Skeletal muscle cell (primary cell): ENCODE measurements at places on chromosomes 2 and 18.

- no peak for DNase-seq
Observed at GRCh38 chr2:38529208-38529607, 73.5 kb downstream of the HNRNPLL start.

- DNase-seq: no peak
Observed at GRCh38 chr2:185466915-185467314, 271.7 kb upstream of the FSIP2 start.

DNA sequence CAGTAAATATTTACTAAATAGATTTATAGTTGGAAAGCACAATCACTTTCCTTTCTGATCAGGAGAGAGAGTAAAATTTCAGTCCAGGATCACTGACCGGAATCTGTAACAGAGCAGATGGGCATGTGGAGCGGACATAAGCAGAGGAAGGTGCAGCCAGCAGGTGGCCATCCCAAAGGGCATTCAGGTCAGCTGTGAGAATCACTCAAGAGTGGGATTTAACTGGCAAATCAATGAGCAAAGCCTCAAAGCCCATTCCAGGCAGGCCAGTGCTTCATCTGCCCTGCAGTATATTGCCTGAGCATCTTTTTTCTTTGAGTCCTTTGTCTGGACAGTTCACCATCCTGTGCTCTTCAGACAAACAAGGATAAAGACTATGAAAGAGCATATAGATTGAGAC is 166.4 kb upstream of the SLC14A2 start:
- DNase-seq: no peak

GRCh38 chr2:128357506-128358370 is 39.1 kb upstream of the HS6ST1 start:
- no peak for DNase-seq

GRCh38 chr2:208279236-208279635 is 13.2 kb downstream of the PIKFYVE start:
- no peak for DNase-seq

GRCh38 chr2:224393157-224393872 is 8.6 kb downstream of the FAM124B start:
- DNase-seq: no peak

GRCh38 chr2:69989441-69990105 is 28.1 kb upstream of the ASPRV1 start:
- no peak for DNase-seq

GRCh38 chr2:5594249-5594695 is 97.9 kb upstream of the SOX11 start:
- DNase-seq: no peak

- no peak for DNase-seq
Observed at GRCh38 chr2:105427485-105427884, 28.6 kb upstream of the FHL2 start.

GRCh38 chr2:171201271-171201670 is 40.6 kb upstream of the TLK1 start:
- no peak for DNase-seq

DNA sequence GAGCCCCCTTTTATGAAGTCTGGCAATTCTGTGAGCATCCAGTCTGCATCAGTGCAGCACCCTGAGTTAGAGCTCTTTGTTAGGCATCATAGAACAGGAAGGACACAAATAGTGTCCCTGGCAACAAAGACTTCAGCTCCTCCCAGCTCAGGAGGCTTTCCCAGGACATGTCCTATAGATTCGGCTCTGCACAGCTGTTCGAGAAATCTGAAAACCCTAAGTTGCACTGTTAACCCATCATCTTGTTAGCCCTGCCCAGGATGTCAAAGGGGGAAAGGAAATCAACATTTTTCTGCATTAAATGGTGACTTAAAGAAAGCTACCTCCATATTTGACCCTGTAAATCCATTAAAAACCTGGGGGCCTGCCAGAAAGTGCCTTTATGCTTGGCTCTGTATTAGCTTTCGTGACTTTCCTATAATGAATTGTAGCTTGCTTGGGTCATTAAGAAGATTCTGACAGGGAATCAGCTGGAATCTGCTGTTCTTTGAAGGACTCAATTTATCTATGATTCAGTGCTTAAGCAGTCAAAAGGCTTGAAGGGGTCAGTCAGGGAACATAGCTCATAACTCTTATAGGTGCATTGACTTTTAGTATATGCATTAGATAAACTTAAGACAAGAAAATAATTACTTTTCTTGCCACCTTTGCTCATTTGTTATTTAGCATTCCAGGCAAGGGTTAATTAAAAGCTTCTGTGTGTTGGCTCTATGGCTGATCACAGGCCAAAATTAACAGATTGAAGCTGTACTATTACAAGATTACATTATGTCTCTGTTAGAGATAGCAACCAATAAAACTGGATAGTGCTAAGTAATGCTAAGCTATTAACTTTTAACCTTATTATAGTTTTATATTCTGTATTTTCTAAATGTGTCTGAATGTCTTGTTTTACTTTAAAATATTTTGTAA is 20.6 kb downstream of the ERMN start:
- DNase-seq: peak; percentile 32

DNA sequence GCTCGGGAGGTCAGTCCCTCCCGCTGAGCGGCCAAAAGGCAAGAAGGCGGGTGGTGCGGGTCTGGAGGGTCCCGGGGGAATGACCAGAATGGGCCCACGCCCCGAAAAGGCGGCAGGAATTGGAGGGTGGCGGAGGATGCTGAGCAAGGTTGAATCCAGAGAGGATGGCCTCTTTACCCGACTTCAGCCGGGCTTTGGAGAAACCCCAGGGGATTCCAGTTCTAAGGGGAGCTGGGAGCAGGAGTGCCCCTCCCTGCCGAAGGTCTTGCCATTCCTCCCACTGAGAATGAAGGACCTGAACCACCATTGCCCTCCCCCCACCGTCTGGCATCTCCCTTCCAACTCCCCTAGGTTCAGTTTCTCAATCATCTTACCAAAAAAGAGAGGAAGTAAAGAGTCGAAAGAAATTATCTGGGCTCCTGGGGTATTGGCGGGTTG is 38.9 kb upstream of the ATP6V1B1 start:
- no peak for DNase-seq

DNA sequence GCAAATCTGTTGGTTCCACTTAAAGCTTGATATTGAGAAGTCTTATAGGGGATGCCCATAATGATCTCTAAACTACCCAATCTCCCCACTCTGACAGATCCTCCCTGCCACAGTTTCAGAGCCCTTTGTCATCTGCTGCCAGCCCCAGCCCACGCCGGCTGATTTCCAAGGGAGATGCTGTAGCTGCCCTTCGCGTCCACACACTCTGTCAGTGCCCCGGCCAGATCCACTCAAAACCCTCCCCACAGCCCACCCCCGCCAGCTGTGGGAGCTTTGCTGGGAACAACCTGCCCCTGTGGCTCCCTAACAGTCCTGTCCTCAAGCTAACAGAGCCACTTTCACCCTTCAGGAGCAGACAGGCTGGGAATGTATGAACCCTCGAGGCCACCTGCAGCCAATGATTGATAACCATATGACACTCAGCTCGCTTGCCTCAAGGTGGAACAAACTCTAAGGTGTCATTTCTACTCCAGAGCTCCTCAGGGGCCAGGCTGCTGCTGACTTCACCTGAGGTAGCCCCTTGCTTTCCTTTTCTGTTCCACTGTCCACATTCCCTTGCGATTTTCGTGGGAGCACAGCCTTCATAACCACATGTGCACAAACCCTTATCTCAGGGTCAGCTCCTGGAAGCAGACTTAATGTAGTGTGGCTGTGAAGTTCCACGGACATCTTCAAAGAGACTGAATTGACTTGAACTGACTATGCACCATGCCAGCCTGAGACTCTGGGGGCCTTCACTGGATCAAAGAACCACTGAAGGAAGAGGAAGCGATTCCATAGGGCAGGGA is 92.6 kb upstream of the LGALSL start:
- no peak for DNase-seq

DNA sequence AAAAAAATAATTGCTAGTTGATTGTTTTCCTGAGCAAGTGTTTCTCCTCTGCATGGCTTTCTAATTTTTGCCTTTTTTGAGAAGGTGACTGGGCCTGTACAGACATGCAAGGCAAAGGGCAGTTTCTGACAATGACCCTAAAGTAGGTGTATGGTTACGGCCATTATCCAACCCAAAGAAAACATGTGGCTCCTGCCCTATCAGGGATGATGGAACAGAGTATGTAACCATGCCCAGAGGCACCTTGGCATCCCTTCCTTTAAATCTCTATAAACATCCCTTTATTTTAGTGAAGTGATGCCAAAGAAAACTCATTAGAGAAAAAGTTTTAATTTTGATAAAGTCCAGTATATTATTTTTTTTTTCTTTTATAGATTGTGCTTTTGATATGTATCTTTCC is 217.5 kb downstream of the LPIN1 start:
- DNase-seq: no peak

DNA sequence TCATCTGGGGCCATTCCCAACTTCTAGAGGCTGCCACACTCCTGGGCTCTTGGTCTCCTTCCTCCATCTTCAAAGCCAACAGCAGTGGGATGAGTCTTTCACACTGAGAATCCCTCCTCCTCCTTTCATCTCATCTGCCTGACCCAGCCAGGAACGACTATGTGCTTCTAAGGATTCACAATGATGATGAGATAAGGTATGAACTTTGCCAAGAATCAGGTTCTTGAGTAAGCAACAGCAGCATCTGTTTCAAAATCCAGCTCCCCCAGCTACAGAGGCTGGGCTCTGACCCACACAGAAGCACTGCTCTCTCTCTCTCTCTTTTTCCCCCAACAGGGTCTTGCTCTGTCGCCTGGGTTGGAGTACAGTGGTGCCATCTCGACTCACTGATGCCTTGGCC is 46.4 kb downstream of the TIMM21 start:
- peak; percentile 1 for DNase-seq

DNA sequence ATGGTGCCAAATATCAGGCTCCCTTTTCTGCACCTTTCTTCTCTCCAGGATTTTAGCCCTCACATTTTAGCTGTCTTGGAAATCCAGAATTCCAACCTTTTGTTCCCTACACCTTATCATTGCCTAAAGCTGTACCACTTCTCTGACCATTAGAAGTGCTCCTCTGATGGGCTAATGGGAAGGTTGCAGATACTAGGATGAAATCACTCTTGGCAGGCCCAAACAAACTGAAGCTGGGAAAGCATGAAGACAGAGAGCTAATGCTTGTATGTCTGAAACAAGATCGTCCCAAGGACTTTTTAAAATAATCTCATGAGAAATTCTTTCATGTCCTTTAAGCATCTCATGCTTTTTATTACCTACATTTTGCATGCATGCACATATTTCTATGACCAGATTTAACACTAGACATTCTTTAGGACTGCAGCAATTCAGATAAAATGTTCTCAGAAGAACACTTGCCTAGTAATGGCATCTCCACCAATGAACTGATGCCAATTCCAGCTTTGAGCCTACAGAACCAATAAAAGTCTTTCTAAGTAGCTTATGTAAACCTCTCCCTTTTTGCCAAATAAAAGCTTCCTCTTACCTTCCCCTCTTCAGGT is 98.4 kb upstream of the OSR1 start:
- DNase-seq: no peak

- DNase-seq: no peak
Observed at GRCh38 chr18:25047421-25047820, 304.5 kb downstream of the ZNF521 start.

DNA sequence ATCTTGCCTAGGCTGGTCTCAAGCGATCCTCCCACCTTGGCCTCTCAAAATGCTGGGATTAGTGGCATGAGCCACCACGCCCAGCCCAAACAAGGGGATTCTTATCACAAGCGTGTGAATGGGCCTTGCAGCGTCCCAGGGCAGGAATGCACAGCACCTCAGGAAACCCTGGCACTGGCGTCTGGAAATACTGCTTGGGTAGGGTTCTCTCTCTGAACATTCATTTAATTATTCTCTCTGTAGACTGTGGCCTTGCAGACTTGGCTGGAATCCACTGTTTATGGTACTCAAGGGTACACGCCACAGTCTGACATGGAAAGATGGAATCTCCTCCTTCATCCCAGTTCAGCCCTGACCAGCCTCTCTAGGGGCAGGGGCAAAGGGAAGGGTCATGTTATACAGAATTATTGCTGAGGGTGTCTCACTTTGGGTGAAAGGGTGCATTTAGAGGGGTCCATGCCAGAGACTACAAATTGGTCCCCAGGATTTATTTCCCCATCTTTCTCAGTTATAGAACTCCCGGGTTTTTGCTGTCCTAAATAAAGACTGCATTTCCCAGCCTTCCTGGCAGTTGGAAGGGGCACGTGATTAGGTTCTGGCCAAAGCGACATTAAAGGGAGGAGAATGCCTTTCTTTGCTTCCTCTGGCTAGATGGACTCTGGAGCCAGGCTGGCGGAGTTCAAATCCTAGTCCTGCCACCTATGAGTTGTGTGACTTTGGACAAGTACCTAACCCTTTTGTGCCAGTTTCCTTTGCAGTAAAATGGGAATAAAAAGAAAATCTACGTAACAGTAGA is 147.2 kb upstream of the HAAO start:
- DNase-seq: no peak

- no peak for DNase-seq
Observed at GRCh38 chr18:39620551-39621168, 2055.1 kb upstream of the CELF4 start.

DNA sequence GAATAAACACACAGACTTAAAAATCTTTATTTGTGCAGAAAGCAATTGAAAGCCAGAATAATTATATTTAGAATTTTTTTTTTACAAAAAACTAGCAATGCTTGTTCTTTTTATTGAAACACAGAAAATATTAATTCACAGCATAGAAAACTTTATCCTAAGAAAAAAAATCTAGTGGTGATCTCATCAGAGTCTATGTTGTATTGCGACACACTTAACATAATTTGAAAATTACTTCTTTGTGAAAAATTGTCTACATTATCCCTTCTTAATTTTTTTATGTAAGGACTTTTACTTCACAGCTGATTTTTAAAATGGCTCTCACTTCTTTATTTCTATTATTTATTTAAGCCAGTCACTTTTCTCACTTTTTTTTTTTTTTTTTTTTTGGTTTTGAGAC is 103.4 kb downstream of the LDLRAD4 start:
- DNase-seq: no peak

DNA sequence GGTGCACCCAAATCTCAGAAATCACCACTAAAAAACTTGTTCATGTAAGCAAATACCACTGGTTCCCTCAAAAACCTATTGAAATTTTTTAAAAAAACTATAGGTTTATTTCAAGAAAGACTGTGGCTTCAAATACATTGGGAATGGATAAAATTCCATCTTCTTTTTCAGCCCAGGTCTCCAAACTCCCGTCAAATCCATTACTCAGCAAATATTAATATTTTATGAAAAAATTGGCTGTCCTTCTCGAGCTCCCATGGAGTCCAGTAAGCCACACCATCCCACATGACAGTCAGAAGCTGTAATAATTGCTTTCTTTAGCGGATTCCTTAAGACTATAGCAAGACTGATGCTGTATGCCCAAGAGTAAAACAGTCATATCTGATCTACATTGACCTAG is 204.4 kb upstream of the DOK6 start:
- no peak for DNase-seq
